ENCODE measurements at places on chromosomes 1 and 21.

- DNase-seq = peak; percentile 39
Observed at GRCh38 chr1:1943834-1944570, 24.9 kb upstream of the TMEM52 start.

GRCh38 chr1:51912881-51913280 is 34.4 kb upstream of the NRDC start:
- no peak for DNase-seq

DNA sequence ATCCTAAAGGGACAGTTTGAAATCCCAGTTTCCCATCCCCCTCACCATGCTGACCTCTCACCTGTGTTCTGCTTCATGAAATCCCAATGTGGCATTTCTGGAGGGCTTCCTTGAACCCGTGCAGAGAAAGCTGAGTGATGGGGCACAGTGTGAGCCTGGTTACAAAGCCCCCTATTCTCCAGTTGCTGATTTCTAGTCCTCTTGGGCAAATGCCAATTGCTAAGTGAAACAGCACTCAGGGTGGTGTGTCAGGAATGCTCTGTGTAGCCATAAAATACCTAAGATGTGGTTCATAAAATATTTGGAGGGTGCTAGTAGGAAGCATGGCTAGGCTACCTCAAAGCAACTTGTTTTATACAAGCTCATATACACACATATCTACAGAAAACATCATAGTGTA is 32.0 kb downstream of the SUSD4 start:
- DNase-seq = no peak

- no peak for DNase-seq
Observed at GRCh38 chr1:38576241-38576640, 283.3 kb downstream of the RRAGC start.

- no peak for DNase-seq
Observed at GRCh38 chr1:189805735-189806134, 671.9 kb downstream of the BRINP3 start.

DNA sequence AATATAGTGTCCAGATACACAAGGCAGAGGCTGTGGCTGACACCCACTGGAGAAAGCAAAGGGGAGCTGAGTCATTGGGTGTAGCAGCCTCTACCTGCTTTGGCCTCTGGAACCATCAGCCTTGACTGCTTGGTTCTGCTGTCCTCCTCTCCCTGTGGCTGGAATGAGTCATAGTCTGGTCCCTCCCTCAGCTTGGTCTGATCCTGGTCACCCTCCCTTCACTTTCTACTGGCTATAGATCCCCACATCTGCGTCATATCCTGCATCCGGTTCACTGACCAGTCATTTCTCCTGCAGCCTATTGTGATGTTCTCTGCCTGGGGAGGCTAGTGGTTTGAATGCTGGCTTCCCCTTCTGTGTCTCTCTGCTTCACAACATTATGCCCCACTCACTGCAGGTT is 372.8 kb upstream of the DAB1 start:
- no peak for DNase-seq

DNA sequence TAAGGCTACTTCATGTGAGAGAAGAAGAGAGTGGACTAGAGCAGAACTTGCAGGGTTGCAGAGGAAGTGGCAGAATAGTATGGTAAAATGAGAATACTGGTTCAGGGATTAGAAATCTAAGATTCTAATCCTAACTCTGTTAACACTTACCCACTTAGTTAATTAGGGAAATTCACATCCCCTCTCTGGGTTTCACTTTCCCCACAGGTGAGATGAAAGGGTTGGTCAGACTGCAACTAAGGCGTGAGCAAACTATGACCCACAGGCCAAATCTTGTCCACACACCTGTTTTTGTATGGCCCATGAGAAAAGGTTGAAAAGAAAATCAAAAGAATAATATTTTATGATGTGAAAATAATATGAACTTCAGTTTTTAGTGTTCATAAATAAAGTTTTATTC is 117.5 kb downstream of the MACF1 start:
- DNase-seq = no peak

- DNase-seq = no peak
Observed at GRCh38 chr21:29342363-29342957, 43.7 kb downstream of the BACH1 start.

DNA sequence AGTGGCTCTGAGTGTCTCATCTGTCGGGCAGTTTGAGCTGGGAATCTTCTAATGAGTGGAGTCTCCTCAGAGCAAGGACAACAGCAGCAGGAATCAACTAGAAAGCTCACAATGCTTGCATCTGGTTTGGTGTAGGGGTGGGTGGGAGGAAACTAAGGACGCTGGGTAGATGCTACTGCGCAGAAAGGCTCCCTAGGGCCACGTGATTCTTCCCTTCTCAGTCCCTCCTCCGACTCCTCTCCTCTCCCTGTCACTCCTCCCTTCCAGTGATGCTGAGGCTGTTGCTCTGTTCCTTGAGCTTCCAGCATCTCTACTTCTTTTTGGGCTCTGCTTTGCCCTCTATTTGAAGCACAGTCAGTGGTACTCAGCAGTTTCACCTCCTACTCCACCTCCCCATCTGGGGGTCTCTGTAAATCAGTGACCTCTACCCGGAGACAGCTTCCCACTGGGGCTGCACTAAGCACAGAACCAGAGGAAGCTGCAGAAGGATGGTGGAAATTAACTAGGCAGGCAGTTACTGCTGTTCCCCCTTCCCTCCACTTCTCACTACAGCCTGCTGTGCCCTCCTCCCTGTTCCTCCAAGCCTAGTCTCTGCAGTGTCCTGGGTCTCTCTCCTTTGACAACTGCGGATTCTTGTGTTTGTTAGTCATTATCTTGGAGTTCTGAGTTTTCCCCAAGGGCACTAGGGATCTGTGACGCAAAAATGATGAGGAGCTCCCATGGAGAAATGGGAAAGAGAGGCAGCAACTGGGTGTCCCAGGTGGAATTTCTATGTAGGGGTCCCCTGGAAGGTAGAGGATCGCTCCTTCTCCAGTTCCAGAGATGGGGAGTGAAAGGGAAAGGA is 5.8 kb downstream of the LINGO4 start:
- no peak for DNase-seq

GRCh38 chr21:27572696-27573095 is 605.8 kb upstream of the ADAMTS5 start:
- DNase-seq = no peak

DNA sequence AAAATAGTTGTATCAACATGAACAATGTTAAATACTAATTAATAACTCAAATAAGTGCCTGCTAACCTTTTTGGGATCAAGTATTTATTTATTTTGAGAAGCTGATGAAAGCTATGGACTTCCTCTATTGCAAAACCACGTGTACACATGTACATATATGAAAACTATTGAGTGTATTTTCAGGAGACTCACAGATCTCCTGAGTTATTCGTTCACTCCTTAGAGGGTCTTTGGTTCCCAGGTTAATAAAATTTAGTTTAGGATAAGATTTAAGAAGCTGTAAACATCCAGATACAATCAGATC is 130.5 kb downstream of the DISC1 start:
- no peak for DNase-seq

- DNase-seq = no peak
Observed at GRCh38 chr1:231861541-231862481, 235.2 kb downstream of the DISC1 start.

GRCh38 chr1:151372058-151372934 is at the start of gene SELENBP1:
Gene SELENBP1, minus strand, starts transcription at chr1:151372705. Its CDS starts 64 bp downstream, at chr1:151372641.
- no peak for DNase-seq

- no peak for DNase-seq
Observed at GRCh38 chr1:192587386-192588266, 12.1 kb downstream of the RGS1 start.

DNA sequence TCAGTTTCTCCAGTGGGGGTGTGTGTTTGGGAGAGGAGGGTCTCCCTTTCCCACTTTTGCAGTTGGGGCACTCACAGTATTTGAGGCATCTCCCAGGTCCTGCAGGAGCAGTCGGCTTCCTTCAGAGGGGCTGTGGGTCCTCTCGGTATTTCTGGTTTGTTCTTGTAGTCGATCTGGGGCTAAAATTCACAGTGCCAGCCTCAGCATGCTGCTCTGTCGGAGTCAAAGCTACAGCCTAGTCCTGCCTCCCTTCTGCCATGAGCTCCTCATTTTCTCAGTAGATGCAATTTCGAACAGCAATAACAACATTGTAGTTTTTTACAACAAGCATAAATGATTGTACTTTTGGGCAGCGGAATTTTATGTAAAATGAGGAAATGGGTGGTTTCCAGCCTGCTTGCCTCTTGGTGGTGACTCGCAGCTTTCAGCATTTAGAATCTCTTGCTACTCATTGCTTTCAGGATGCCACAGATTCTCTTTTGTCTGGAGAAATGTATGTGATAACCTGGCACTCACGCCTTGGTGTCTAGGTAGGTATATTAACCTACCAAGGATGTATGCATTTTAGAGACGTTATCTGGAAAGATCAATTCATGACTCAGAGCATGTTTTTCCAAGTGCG is 82.4 kb upstream of the C21orf91 start:
- DNase-seq = no peak

- DNase-seq = no peak
Observed at GRCh38 chr1:207995576-207995975, 84.7 kb upstream of the CD34 start.

- no peak for DNase-seq
Observed at GRCh38 chr1:40839943-40840335, 22.2 kb downstream of the CITED4 start.

DNA sequence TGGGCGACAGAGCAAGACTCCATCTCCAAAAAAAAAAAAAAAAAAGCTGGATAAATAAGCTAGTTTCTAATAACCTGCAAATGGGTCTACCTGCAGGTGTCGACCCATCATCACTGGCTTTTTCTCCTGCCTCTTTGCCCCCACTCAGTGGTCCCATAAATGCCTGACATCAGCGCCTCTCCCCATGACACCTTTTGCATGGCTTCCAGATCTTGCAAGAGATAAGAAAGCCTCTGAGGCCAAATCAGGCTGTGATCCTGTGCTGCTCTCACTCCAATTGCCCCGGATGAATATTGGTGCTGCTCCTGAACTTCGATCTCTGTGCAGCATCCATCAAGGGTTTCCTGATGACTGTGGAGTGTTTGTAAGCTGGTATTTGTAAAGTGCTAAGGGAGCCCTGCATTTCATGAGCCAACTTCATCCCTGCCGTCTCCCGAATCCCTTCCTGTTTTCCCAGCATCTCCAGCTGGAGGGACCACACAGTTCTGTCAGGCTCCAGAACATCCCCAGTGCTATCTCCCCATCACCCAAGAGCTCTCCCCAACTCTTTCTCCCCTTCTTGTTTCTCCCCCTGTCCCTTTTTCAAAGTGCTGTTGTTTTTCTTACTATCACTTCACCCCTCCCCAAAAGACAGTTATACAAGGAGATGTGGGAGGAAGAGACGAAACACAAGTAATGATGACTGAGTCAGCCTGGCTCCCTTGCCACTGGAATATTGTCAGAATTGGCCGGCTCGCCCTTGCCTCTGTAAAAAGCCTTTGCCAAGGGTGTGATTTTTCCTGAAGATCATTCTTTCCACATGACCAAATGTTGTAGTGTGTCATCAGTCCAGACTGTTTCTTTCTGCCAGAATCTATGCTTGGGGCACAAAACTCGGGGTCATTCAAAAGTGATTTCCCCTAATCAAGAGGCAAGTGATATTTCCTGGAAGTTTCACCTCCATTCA is 2.8 kb upstream of the EFHD2 start:
- no peak for DNase-seq

DNA sequence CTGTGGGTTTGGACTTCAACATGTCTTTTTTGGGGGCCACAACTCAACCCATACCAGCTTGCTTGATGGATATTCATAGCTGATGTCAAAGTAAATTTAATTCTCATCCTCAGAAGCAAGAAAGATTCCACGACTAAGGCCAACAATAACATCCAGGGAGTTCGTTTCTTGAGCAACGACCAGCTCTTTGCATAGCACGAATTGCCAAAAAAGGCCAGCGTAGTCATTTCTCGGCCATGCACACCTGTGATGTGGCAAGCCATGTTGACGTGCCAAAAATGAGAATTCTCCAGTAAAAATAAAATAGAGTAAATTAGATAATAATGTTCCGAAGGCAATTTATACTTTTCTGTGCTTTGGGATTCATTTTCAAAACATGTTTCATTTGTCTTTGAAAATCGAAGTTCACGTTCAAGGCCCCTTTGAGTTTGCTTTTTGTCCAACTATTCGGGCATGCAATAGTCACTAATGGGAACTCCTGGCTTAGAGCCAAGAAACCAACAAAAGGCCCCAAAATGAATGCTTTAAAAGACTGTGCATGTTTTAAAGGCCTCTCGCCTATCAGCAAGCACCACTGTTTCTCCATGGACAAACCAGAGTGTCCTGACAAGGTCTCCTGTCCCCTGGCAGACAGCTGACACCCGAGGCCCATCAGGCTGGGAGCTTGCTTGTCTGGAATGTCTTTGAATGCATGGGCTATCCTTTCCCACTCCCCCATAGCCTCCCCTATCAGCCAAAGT is 14.4 kb upstream of the IGSF5 start:
- DNase-seq = no peak

- DNase-seq = no peak
Observed at GRCh38 chr21:41764558-41765419, 2.1 kb downstream of the RIPK4 start.

DNA sequence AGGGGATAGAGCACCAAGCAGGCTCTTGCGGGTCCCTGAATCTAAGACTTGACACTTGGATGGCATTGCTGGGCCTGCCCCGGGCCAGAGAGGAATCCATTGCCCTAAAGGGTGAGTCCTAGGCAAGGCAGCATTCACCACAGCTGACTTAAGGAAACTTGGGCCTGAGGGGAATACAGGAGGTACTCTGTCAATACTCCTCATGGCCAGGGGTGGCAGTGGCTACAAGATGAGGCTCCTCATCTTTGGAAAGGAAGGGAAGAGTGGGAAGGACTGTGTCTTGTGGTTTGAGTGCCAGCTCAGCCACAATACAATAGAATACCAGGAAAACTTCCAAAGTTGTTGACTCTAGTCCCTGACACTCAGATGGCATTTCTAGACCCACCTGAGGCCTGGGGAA is 5.1 kb downstream of the KRTAP22-1 start:
- no peak for DNase-seq

- no peak for DNase-seq
Observed at GRCh38 chr1:199057322-199057721, 418.5 kb downstream of the PTPRC start.
